Stimulated activated CD4-positive, alpha-beta T cell treated with anti-CD3 and anti-CD28 coated beads, Interleukin-1b, Interleukin-23, amount 100 ng/mL, for 1 hour (primary cell): ENCODE measurements at places on chromosomes 1 and 21.
A peak's percentile ranks its signal among the peaks of the same experiment; 100 is the strongest.

DNA sequence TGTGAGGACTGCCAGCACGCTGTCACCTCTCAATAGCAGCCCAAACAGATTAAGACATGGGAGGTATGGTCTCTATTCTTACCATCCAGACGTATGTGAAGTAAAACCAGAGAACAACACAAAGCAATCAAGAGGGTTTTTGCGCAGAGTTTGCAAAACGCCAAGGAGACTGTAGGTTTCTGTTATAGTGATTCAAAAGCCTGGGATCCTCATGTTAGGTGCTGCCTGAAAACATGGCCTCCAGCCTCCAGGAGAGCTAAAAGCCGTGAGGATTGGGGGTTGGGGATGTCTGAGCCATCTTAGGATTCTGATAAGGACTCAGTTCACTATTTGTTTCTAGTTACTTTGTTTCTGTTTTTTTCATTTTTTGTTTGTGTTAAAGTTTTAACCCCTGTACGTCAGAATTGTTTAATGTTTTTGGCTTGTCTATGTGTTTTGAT, 4.2 kb upstream of the CCT8 start:
- DNase-seq = no peak

DNA sequence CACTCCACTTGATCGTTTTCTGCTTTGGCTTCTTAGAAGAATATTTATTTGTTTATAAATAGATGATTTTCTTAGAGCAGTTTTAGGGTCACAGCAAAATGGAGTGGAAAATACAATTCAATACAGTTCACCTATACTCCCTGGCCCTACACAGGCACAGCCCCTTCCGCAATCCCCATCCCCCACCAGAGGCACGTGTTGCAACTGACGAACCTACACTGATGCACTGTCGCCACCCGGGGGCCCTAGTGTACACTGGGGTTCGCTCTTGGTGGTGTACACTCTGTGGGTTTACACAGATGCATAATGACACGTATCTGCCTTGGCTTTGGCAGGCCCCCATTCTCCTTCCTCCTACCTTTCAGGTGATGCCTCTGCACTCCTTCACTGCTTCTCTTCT, 8.0 kb downstream of the ECHDC2 start:
- no peak for DNase-seq

- no peak for DNase-seq
Measured at GRCh38 chr1:44696789-44697345, 22.4 kb downstream of the ARMH1 start.

DNA sequence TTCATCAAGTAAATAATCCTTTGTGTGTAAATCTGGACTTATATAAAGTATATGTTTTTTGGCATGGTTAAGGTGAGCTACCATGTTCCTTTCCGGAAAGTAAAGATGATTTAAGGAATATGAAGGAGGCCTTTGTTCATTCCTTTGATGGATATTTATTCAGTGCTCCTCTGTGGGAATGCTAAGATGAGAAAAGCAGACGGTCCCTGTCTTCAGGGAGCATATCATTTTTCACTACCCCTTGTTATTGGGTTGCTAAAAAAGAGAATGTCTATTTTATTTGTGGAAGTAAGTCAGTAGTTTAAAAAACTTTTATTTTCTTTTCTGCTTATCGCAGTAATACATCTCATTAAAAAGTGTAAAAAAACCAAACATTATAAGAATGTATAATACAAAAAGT, 35.1 kb upstream of the CNN3 start:
- DNase-seq = no peak

DNA sequence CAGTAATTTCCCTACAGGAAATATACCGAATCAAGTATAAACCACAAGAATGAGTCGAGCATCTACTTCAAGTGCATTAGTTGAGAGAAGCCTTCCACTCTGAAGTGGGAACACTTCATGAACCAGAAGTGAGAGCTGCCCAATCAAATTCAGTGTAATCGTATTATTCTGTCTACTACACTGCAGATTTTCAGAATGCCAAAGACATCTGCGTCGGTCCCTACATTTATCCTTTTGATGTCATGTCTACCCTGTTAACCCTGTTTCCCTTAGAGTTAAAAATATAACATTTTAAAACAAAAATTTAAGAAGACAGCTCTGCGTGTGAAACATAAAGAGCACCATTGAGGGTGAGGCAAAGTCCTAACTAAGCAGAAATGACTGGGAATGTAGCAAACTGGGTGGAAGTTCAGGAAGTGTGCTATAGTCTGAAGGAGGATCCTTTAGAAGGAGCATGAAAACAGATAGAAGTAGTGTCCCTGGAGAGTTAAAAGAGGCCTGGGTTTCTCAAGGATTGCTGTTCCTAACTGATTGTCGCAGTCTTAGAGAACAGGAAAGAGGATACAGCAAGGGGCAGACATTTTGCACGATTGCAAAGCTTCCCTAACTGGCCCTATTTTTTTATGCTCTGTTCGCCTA, 291.2 kb downstream of the PTPRC start:
- no peak for DNase-seq

GRCh38 chr1:25687221-25688017, 70.8 kb downstream of the MAN1C1 start:
- DNase-seq = no peak

DNA sequence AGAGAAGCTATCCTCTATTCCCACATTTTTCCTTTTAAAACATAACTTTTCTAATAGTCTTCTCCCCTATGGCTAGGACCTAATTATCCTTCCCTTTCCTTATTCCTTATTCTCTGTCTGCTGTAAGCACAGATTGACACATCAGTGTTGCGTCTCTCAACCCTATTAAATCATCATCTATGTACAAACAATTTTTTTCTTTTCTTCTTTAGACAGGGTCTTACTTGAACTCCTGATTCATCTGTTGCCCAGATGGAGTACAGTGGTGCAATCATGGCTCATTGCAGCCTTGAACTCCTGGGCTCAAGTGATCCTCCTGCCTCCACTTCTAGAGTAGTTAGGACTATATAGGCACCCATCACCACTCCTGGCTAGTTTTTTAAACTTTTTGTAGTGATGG, 8.3 kb downstream of the KLHDC9 start:
- no peak for DNase-seq

DNA sequence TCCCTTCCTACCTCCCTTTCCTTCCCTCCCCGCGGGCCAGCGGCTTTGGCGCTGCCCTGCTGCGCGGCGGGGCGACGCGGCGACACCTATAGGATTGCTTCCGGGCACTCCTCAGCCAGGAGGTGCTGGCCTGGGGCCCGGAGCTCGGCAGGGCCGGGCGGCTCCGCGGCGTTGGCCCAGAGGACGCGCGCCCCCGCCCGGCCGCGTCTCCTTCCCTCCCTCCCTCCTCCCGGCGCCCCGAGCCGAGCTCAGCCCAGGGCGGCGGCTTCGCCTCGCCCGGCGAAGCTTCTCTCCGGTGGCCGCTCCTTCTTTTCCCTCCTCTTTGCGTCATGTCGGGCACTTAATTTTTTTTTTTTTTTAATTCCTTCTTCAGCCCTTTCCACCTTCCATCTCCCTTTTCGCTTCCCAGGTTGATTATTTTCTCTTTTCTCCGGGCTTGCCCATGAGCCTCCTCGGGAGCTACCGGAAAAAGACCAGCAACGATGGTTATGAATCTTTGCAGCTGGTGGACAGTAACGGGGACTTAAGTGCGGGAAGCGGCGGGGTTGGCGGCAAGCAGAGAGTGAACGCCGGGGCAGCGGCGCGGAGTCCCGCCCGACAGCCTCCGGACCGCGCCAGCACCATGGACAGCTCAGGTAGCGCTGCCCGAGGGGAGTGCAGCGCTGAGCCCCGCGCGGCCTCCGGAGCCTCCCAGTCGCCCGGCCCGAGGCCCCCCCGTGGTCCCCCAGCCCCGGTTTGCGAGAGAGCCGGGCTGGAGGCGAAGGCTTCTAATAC, at the start of gene DNAJC6:
Gene DNAJC6 (plus strand): TSS at position 240 of the 774 bp plus-strand sequence. CDS start 203 bp downstream, at position 443.
- DNase-seq = peak; percentile 11

GRCh38 chr1:110056285-110056683, 14.2 kb downstream of the ALX3 start:
- no peak for DNase-seq

- no peak for DNase-seq
Measured at GRCh38 chr1:48761986-48762385, 14.7 kb downstream of the BEND5 start.

DNA sequence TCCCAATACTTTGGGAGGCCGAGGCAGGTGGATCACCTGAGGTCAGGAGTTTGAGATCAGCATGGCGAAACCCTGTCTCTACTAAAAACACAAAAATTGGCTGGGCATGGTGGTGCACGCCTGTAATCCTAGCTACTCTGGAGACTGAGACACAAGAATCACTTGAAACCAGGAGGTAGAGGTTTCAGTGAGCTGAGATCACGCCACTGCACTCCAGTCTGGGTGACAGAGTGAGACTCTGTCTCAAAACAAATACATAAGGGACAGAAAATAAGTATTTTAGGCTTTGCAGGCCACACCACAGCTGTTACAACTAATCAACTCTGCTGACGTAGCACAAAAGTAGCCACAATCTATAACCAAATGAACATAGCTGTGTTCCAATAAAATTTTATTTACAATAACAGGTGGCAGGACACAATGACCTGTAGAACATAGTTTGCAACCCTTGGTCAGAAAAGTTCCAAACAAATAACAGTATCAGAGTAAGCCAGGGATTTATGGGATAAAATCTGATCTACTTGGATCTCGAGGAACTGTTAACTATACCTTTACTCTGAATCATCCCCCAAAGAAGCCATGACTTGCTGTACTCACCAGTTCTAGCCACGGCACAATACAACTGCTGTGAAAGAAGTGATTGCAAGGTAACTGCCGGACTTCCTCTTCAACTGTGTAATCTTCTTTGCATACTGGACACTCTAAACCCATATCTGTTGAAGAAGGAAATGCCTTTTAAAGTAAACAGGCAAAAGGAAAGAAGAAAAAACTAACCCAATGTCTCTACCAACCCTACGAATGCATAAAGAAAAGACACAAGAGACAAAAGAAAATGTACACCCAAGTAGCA, 28.3 kb downstream of the CD160 start:
- no peak for DNase-seq

DNA sequence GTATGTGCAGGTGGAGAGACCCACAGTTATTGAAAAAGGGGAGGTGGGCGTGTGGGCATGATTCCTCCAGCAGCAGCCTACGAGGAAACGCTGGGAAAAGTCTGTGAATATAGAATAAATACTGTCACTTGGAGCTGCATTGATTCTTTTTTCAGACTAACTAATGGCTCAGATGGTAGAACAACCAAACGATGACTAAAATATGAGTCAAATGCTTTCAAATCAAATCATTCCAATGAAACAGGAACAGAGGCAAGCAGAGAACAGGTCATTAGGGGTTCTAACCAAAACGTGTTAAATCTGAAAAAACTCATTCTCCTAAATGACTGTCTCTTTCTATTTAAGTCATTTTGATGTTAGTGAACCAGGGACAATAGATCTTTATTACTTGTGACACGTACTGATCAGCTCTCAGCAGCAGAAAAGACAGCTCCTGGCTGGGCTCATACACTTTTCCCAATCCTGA, 35.1 kb upstream of the SEC16B start:
- DNase-seq = no peak

- DNase-seq = no peak
Measured at GRCh38 chr1:31795801-31796621, 19.8 kb downstream of the SPOCD1 start.

DNA sequence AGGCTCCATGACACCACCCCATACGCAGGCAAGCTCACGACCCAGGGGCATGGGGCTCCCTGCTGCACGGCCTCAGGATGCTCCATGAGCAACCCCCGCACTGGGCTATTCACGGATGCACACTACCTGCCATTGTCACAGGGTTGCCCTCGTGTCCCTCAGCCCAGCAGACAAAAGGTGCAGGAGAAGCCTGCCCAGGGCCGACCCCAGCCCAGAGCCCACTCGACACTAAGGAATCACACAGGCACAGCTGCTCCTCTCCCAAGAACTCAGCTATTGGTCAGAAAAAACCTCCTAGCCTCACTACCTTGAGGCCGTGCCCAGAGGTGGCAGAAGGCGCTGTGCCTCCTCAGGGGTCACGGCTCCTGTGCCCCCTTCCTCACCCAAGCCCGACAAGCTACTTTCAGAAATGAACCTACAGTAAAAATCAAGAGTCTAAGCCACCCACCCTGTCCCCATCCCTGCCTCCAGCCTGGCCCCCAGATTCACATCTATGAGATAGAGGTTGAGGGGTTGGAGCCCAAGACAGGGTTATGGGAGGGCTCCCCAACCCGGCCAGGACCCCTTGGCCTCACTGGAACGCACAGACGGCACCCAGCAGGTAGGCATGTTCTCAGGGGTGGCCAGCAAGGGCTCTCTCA, 6.4 kb upstream of the SPATC1L start:
- DNase-seq = no peak

DNA sequence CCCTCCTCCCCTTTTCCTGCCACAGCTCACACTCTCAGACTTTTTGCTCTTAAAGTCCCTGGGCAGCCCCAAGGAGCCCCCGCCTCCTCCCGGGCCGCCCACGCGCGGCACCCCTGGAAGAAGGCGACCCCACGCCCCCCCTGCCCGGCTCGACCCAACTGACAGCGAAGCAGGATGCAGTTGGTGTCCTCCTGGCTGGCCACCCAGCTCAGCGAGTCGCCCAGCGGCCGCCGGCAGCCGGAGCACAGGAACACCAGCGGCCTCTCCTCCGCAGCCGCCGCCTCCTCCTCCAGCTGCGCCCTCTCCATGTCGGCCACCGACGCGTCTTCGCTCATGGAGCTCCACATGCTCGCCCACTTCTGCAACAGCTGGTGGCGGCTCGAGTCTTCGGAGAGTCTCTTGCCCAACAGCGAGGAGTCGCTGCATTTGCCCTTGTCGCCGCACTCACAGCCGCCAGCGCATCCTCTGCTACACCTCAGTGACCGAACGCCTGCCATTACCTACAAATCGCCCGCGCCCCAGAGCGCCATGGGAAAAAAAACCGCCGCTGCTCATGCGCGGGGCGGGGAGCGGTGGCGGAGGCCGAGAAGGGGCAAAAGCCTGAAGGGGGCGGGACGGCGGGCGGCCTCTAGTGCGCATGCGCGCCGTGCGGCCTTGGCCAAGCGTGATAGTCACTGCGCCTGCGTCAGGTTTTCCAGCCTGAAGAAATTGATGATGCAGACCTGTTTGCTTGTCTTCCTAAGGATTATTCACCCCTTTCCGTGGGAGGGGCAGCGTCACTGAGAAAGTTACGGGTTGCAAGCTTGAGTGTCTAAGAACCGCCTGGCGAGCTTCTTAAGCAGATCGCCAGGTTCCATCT, at the start of gene MIS18A:
Gene MIS18A (minus strand): TSS at position 532 of the 859 bp plus-strand sequence. CDS start 35 bp downstream, at position 497.
- peak; percentile 95 for DNase-seq

DNA sequence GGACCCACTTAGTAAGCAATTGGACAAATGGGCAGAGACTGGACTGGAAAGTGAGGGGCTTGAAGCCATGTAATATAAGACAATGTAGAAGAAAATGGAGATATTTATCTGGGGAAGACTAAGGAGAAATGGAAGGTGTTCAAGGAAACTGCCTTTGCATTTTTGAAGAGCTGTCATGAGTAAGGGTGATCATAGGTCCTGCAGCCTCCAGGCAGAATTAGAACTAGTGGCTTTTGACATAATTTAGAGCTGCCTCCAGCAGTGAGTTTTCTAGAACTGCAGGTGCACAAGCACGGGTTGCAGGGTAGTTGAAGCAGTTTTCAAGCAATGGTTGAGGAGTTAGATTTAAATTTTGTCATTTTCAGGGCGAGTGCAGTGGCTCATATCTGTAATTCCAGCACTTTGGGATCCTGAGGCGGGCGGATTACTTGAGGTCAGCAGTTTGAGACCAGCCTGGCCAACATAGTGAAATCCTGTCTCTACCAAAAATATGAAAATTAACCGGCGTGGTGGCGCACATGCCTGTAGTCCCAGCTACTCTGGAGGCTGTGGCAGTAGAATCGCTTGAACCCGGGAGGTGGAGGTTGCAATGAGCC, 3.7 kb upstream of the CDC14A start:
- DNase-seq = no peak

- no peak for DNase-seq
Measured at GRCh38 chr1:240658312-240658960, 46.5 kb upstream of the GREM2 start.
